ENCODE measurements at places on chromosomes 3 and 15.

- no peak for DNase-seq
Observed at GRCh38 chr3:124786511-124787241, 56.4 kb downstream of the UMPS start.

DNA sequence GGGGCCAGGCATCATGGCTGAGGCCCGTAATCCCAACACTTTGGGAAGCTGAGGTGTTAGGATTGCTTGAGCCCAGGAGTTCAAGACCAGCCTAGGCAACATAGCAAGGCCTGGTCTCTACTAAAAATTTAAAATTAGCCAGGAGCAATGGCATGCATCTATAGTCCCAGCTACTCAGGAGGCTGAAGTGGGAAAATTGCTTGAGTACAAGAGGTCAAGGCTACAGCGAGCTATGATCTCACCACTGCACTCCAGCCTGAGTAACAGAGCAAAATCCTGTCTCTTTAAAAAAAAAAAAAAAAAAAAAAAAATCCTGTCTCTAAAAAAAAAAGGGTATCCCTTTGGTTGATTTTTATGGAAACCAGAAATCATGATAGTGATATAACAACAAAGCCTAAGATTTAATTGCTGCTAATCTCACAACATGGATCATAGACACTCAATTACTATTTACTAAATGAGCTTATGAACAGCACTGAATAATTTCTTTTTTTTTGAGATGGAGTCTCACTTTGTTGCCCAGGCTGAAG lies 12.1 kb downstream of the PCLAF start:
- no peak for DNase-seq

DNA sequence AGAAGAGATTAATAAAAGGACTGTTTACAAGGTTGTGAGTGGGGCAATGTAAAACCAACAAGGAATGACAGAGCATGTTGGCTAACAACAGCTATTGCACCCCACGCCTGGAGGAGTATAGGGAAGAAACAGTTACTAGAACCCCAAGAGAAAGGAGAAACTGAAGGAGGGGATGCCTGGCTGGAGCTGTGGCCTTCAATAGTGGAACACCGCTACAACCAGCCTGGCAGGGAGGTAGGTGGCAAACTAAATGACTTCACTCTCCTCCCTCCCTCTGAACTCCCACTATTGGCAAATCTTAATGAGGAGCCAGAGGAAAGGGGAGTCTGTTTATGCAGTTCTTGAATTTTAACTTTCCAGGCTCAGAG lies 7.2 kb upstream of the CD47 start:
- DNase-seq = no peak

GRCh38 chr3:47429476-47430270 lies 46.1 kb downstream of the SCAP start:
- DNase-seq = peak; percentile 1

GRCh38 chr3:13595485-13595884 lies 46.6 kb downstream of the FBLN2 start:
- no peak for DNase-seq

GRCh38 chr15:84840741-84841429 lies 23.7 kb downstream of the ALPK3 start:
- DNase-seq = no peak

DNA sequence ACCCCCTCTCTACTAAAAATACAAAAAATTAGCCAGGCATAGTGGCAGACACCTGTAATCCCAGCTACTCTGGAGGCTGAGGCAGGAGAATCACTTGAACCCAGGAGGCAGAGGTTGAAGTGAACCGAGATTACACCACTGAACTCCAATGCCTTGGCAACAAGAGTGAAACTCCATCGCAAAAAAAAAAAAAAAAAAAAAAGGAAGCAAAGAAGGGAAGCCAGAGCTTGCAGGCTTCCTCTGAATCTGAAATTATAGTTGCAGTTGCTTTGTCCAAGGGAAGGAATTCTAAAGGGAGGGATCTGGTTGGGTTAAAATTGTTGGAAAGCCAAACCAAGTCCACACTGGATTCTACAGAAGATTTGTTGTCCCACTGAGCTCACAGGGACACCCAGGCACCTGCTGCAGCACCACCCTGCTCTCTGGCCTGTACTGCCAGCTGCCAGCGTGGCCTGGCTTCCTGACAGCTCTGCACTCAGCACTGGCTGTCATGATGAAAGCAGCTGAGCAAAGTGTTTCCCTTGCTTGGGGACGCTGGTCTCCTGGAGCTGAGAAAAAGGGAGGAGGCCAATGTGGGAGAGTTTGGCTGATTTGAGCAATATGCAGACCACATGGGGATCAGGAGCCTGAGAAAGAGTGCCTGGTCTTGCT lies 88.8 kb upstream of the HES1 start:
- DNase-seq = no peak

DNA sequence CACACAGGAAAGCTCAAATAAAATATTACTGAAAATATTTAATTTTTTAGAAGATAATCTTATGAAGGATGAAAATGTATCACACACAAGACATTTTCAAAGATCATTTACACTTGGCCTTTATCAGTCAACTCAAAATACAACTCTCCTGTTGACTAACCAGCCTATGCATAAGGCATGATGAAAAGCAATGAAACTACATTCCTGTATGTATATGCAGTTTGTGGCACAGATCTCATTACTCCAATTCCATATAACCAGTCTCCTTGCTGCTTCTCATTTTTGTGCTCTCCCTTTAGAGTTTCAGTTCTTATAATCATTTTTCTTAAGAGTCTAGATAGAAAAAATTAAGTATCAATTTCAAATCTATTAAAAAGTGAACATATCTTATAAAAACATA lies 25.8 kb downstream of the AQR start:
- no peak for DNase-seq

DNA sequence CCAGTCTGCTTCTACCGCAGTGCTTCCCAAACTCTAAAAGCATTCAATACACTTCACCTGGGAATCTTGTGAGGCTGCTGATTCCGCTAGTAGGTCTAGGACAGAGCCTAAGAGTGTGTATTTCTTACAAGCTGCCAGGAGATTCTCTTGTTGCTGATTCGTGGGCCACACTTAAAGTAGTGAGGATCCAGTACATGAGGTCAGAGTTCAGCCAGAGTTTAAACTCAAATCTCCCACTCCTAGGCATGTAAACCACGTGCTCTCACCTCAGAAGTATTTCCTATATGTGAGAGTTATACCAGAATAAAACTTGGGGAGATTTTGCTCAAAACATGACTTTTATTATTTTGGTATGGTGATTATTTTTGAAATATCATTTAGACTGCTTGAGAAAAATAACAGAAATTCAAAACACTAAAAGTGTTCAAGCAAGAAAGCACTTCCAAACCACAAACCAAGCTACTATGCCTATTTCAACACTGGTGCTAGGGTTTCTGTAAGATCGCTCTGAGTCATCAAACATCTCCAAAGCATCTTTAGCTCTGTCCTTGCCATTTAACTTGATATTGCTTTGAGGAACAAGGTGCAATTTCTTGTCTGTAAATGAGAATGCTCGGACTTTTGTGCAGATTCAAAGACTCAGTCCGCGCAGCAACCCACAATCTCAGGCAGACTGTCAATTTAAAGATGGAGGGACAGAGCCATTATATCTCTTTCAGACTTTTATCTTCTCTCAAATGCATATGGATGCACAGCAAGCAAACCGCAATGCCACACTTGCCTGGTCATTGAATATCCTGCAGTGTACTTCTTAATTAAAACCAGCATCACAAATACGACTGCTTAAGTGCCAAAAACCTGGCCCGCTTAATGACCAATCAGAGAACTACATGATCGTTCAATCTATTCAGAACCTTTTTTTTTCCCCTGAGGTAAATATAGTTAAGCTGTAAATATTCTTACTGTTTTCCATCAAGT lies 59.8 kb downstream of the AGTR1 start:
- no peak for DNase-seq

- no peak for DNase-seq
Observed at GRCh38 chr15:67178569-67179210, 75.8 kb downstream of the AAGAB start.

GRCh38 chr3:122060040-122060698 lies 5.0 kb downstream of the CD86 start:
- no peak for DNase-seq

DNA sequence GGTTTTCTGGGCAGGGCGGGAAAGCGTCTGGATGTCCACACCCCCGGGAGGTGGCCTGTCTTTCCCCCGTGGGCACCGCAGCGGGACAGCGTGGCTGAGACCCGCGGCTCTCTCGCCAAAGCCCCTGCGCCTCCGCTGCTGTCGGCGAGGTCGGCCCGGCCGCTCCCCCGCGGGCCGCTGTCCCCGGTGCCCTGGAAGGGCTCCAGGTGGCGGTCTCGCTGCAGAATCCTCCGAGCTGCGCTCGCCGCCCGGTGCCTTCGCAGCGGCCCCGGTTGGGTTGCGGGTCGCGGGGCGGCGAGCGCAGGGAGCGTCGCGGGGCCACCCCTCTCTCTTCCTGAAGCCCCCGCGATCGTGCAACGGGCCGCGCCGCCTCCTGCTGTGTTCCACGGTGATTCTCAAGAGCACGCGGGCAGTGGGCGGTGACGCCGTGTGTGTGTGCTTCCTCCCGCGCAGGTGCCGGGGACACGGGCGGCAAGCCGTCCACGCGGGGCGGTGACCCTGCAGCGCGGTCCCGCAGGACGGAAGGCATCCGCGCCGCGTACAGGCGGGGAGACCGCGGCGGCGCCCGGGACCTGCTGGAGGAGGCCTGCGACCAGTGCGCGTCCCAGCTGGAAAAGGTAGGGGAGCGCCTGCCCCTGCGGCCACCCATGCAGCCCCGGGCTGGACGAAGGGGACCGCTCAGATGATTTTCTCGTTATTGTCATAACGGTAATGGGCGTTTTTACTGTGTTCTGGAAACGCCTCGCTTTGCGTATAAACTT lies 54.4 kb downstream of the LRRK1 start:
- DNase-seq = no peak

GRCh38 chr3:97778152-97778551 lies 13.6 kb downstream of the ARL6 start:
- no peak for DNase-seq

GRCh38 chr3:52453496-52454249 lies at the start of gene TNNC1:
Gene TNNC1, minus strand, starts transcription at chr3:52454041. Its CDS starts 26 bp downstream, at chr3:52454015.
- no peak for DNase-seq

DNA sequence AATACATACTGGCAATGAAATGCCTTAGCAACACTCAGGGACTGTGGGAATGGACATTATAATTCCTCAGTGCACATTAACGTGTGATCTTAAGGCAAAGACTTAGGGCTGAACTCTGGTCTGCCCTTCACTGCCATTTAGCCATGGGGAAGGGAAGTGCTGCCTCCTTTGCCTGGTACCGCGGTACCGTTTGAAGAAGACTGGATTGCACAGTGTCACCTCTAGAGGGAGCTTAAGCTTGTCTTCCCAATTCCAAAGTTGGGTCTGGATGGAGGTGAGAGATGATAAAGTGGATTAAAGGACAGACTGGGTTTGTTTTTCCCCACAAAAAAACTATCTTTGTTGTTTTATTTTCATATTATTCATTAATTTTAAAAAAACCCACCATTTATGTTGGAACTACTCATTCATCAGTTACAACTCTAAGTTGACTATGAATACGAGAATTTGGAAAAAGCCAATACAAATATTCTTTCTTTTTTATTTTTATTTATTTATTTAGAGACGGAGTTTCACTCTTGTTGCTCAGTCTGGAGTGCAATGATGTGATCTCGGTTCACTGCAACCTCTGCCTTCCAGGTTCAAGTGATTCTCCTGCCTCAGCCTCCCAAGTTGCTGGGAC lies 60.0 kb upstream of the SYN2 start:
- DNase-seq = no peak

- no peak for DNase-seq
Observed at GRCh38 chr15:82737975-82738374, 28.3 kb upstream of the AP3B2 start.

DNA sequence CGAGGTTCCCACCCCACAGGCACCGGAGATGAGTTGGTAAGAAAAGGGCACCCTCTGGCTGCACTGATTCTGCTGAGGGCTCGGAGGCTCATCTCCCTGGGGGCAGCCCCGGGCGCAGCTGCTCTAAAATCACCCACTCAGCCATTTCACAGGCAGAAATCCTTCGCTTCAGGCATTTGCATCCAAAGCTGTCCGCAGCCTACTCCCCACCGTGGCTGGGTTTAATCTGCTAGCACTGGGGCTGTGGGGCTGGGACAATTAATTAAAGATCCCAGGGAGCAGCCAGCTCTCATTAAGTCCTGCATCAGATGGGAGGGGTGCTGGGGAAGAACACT lies 104.3 kb upstream of the PRR20G start:
- DNase-seq = no peak

GRCh38 chr3:163368168-163368567 lies 1710.1 kb downstream of the SI start:
- DNase-seq = no peak

DNA sequence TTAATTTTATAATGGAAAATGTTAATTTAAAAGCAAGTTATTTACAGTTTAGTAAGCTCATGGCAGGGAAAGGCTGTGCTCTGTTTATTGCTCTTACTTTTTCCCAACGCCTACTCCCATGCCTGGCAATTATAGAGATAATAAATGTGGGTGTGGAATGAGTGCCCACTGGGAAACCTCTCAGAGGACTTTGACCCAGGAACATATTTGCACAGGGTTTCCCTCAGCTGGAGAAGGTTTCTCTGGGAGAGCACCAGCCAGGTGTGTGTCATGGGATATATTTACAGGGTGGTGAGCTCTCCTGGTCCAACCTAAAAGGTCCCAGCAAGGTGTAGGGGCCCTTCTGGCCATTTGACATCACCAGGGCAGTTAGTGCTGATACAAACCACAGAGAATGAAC lies 27.9 kb downstream of the ZNF710 start:
- DNase-seq = no peak

DNA sequence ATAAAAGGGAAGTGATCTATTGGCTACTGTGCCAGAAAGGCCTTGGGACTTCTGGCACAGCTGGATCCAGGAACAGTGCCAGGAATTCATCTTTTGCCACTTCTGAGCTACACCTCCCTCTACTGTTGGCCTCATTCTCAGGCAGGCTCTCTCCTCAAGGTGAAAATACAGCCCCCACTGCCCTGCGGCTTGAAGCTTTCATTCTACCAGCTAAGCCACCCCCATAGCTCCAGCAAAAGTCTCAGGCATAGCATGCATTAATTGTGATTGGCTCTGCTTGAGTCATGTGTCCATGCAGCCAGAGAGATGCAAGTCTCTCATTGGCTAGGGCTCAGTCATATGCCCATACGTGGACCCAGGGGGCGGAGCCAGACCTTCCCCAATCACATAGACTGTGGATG lies 142.4 kb downstream of the TPRA1 start:
- DNase-seq = peak; percentile 62

- no peak for DNase-seq
Observed at GRCh38 chr15:101697488-101697887, 26.8 kb downstream of the TARS3 start.
